SJCRH30 (cell line): ENCODE measurements at places on chromosomes 4 and X. TPM values are rescaled to one million over a fixed set of nuclear protein-coding genes. Genes with fewer than 3 reads are reported as not detected.

Gene AR
- total RNA-seq, result 14.2 and 15.2 TPM in 2 replicates

DNA sequence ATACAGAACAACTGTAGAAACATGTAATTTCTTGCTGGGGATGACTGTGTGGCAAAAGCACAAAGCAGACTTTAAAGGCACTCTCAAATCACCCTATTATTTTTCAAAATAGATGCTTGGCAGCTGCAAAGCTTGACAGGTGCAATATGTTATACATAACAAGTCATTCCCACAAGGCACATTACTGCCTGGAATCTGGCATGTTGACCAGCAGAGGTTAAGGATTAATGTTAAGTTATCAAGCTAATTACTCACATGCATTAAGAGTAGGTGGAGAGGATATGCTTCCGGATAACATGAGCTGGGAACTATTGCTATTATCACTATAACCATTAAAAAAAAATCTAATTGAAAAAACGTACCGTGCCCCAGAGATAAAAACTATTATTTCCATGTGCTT is 17.8 kb downstream of the ANOS1 start:
- H3K36me3 ChIP-seq, result no peaks in the 10 kb centered on the region
- H3K27me3 ChIP-seq, result no peaks in the 10 kb centered on the region
- no peaks in the 10 kb centered on the region for H3K4me1 ChIP-seq

GRCh38 chr4:123215536-123215935 is 181.1 kb upstream of the SPRY1 start:
- no peaks in the 10 kb centered on the region for H3K36me3 ChIP-seq
- no peaks in the 10 kb centered on the region for H3K27me3 ChIP-seq
- H3K27ac ChIP-seq, result no peak overlapping the region
- no peak for DNase-seq

Gene CT47B1
- not detected in 2 replicates for total RNA-seq

Gene G3BP2
- 284 and 301 TPM in 2 replicates for total RNA-seq

GRCh38 chrX:57640674-57641016 is 39.4 kb downstream of the NLRP2B start:
- no peak overlapping the region for H3K27ac ChIP-seq
- no peaks in the 10 kb centered on the region for H3K36me3 ChIP-seq
- no peak overlapping the region for H3K4me3 ChIP-seq
- no peaks in the 10 kb centered on the region for H3K27me3 ChIP-seq
- H3K4me1 ChIP-seq, result no peaks in the 10 kb centered on the region
